ENCODE measurements at places on chromosomes 6 and 20. TPM values are rescaled to one million over a fixed set of nuclear protein-coding genes. Genes with fewer than 3 reads are reported as not detected.

DNA sequence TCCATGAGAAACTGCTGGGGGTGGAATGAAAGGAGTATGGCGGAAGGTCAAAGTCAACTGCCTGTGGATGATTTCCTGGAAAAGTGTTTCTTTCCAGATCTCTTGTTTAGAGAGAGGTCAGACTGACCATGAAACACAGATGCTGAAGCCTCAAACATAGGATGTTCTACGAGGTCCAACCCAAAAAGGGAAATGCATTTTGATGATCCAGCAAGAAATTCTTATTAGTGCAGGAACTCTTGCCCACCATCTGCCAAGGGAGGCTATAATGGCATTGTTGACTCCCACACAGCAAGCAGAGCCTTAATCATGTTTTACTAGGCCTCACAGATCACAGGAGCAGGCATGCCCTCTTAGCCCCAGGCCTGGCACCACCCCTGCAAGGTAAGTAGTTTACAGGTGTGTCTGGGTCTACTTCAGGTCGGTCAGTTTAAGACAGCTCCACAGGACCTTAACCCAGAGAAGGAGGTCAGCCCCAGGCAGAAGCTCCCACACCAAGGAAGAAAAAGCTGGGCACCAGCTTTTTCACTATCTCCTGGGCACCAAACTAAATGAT, 67.6 kb upstream of the CNKSR3 start:
- peaks cover 2% of the 10 kb centered on the region for H3K36me3 ChIP-seq
- H3K27me3 ChIP-seq = no peaks in the 10 kb centered on the region
- H3K4me1 ChIP-seq = no peaks in the 10 kb centered on the region
- H3K4me3 ChIP-seq = no peak overlapping the region

Gene SLC22A1
- total RNA-seq = 1.7 TPM

DNA sequence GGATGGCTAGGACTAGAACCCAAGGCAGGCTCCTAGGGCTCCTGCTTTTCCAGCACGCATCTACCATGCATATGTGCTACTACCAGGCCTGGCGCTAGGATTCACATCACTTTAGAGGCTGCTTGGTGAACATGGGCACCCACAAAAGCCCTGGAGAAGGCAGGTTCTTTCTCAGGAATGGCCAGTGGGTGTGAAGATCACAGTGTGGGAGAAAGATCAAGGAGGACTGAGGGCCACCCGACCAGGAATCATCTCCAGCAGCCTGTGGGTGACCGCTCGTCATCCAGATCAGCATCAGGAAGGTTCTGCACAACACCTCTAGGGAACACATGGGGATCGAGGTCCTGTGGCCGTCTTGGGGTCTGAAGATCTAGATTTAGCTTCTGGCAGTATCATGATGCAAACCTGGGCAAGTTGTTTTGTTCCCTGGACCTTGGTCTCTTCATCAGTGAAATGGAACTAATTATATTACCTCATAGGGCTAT, 27.3 kb downstream of the SRSF3 start:
- H3K27ac ChIP-seq = no peak overlapping the region
- no peaks in the 10 kb centered on the region for H3K36me3 ChIP-seq
- DNase-seq = no peak
- peaks cover 4% of the 10 kb centered on the region for H3K4me1 ChIP-seq
- no peaks in the 10 kb centered on the region for H3K27me3 ChIP-seq

DNA sequence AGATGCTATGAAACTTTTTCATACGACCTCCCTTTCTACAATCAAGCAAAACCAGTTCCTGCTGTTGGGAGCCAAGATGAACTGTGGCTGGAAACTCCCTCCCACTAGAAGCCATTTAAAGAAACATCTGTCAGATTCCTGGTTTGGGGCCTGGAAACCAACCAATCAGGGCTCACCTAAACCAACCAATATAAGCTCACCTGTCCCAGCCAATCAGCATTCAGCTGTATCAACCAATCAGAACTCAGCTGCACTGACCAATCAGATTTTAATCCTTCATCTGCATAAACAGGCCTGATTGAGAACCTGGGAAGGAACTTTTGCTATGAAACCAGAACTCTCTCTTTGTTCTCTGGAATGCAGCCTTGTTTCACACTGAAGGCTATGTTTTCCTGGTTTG, 42.4 kb downstream of the SNX14 start:
- H3K27me3 ChIP-seq = no peaks in the 10 kb centered on the region
- no peak for DNase-seq
- H3K27ac ChIP-seq = no peak overlapping the region
- no peak overlapping the region for H3K4me3 ChIP-seq

- no peaks in the 10 kb centered on the region for H3K27me3 ChIP-seq
- no peak overlapping the region for H3K27ac ChIP-seq
- H3K4me1 ChIP-seq = peaks cover 19% of the 10 kb centered on the region
- DNase-seq = no peak
- peaks cover 11% of the 10 kb centered on the region for H3K36me3 ChIP-seq
Measured at GRCh38 chr6:152368751-152369624, 268.2 kb downstream of the SYNE1 start.

Gene PLN
- total RNA-seq = not detected

- no peaks in the 10 kb centered on the region for H3K36me3 ChIP-seq
- no peaks in the 10 kb centered on the region for H3K27me3 ChIP-seq
- no peak for DNase-seq
- H3K4me3 ChIP-seq = no peak overlapping the region
Measured at GRCh38 chr6:69818223-69818930, 21.6 kb upstream of the LMBRD1 start.

- no peaks in the 10 kb centered on the region for H3K27me3 ChIP-seq
- H3K36me3 ChIP-seq = no peaks in the 10 kb centered on the region
- DNase-seq = no peak
- H3K27ac ChIP-seq = no peak overlapping the region
- no peak overlapping the region for H3K4me3 ChIP-seq
- no peaks in the 10 kb centered on the region for H3K4me1 ChIP-seq
Measured at GRCh38 chr6:7058250-7058923, 49.4 kb upstream of the RREB1 start.

GRCh38 chr6:158369241-158369640, 57.0 kb downstream of the TULP4 start:
- no peaks in the 10 kb centered on the region for H3K27me3 ChIP-seq
- DNase-seq = no peak
- H3K27ac ChIP-seq = no peak overlapping the region
- H3K4me3 ChIP-seq = no peak overlapping the region

GRCh38 chr20:20404633-20405032, 36.7 kb downstream of the INSM1 start:
- H3K36me3 ChIP-seq = peaks cover 1% of the 10 kb centered on the region
- DNase-seq = no peak
- H3K4me3 ChIP-seq = no peak overlapping the region
- H3K27me3 ChIP-seq = peaks cover 65% of the 10 kb centered on the region
- no peak overlapping the region for H3K27ac ChIP-seq

GRCh38 chr6:14706378-14706929, 539.4 kb upstream of the JARID2 start:
- H3K4me1 ChIP-seq = peaks cover 6% of the 10 kb centered on the region
- H3K4me3 ChIP-seq = no peak overlapping the region
- no peak for DNase-seq
- H3K27ac ChIP-seq = no peak overlapping the region

Gene SEC23B
- total RNA-seq = 50.6 TPM

Gene TSHZ2
- total RNA-seq = 8.5 TPM

- H3K4me1 ChIP-seq = peaks cover 13% of the 10 kb centered on the region
- H3K27ac ChIP-seq = no peak overlapping the region
- H3K36me3 ChIP-seq = no peaks in the 10 kb centered on the region
- peaks cover 25% of the 10 kb centered on the region for H3K27me3 ChIP-seq
- DNase-seq = peak; percentile 33
Measured at GRCh38 chr6:7050872-7051779, 56.6 kb upstream of the RREB1 start.

DNA sequence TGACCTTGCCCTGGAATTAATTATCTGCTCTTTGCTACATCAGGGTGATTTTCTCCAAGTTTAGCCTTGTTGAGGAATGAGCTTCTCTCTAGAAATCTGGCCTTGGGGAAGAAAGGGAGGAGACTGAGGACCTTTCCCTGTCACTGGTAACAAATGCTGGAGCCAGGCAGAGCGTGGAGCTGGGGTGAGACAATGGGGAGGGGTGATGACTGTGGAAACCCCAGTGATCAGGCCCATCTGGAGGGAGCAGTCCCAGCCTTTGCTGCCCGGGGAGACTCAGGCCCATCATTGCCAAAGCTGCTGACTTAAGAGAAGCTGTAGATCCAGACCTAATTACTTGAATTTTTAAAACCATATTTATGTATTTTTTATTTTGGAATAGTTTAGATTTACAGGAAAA, 31.3 kb downstream of the BCAS4 start:
- H3K4me3 ChIP-seq = no peak overlapping the region
- no peak for DNase-seq
- H3K27ac ChIP-seq = peak overlapping the region; percentile 10

Gene IPCEF1
- total RNA-seq = 0.28 TPM

DNA sequence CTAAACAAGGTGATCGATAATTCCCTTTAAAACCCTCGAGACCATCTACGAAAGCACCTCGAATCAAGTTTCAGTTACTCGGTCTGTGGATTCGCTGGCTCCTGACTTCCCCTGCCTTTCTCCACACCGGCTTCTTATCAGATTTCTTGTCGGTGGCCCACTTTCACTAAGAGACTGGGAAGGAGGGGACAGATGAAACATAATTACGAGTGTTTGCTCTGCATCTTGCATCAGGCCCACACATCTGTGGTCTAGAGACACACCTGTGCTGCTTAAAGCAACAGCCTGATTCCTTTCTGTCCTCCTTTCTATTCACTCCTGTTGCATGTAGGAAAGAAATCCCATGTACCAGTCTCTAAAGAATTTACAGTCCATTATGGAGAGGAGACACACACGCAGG, 37.7 kb downstream of the INSM1 start:
- H3K4me3 ChIP-seq = no peak overlapping the region
- H3K27me3 ChIP-seq = peaks cover 60% of the 10 kb centered on the region
- no peak overlapping the region for H3K27ac ChIP-seq
- H3K36me3 ChIP-seq = no peaks in the 10 kb centered on the region
- no peak for DNase-seq
- peaks cover 10% of the 10 kb centered on the region for H3K4me1 ChIP-seq

Gene ZNF292
- 55.2 TPM for total RNA-seq

DNA sequence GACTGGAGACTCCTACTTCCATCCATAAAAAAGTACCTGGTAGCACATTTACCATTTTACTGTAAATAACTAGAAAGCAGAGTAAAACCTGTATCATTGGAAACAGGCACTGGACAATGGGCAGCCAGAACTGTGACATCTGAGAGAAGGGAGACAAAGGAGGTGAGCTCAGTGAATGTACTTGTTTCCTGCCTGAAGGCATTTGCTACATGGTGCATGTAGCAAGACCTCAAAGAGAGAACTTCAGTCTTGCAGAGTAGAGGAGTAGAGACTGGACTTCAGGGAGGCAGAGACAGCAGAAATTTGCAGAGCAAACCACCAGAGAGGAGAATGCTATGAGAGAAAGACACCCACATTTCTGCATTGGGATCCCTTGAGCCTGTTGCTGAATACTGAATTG, 171.0 kb upstream of the CCN2 start:
- no peaks in the 10 kb centered on the region for H3K27me3 ChIP-seq
- H3K4me3 ChIP-seq = no peak overlapping the region
- no peak overlapping the region for H3K27ac ChIP-seq
- H3K4me1 ChIP-seq = peaks cover 25% of the 10 kb centered on the region
- no peak for DNase-seq

- H3K27me3 ChIP-seq = no peaks in the 10 kb centered on the region
- no peak for DNase-seq
- peaks cover 62% of the 10 kb centered on the region for H3K4me1 ChIP-seq
- H3K36me3 ChIP-seq = peaks cover 13% of the 10 kb centered on the region
- H3K27ac ChIP-seq = no peak overlapping the region
Measured at GRCh38 chr6:138559143-138559542, 59.8 kb upstream of the NHSL1 start.

Gene CALHM4
- not detected for total RNA-seq

DNA sequence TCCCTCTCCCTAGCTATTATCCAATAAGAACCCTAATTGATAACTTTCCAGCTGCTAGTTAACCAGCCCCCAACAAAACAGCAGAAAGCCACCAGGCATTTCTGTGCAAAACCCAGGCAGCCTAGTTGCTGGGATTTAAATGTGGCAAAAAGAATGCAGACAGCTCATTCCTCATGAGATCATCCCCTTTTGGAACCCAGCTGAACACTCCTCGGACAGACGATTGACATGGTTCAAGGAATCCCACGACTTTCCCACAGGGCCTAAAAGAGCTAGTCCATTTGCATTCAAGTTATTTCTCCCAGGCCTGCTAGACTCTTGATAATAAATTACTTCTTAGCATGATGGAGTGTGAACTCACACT, 24.0 kb downstream of the JAG1 start:
- H3K27ac ChIP-seq = peak overlapping the region; percentile 79
- peaks cover 73% of the 10 kb centered on the region for H3K4me1 ChIP-seq

Gene SH3BGRL2
- total RNA-seq = 11.8 TPM

- DNase-seq = no peak
- H3K36me3 ChIP-seq = no peaks in the 10 kb centered on the region
- H3K4me3 ChIP-seq = no peak overlapping the region
- H3K4me1 ChIP-seq = peaks cover 48% of the 10 kb centered on the region
- H3K27ac ChIP-seq = no peak overlapping the region
- no peaks in the 10 kb centered on the region for H3K27me3 ChIP-seq
Measured at GRCh38 chr6:159985296-159985945, 16.5 kb downstream of the IGF2R start.

Measured in neural crest cell (in vitro differentiated cells).